Effector memory CD4-positive, alpha-beta T cell (primary cell): ENCODE measurements at places on chromosomes 1 and 21.

DNA sequence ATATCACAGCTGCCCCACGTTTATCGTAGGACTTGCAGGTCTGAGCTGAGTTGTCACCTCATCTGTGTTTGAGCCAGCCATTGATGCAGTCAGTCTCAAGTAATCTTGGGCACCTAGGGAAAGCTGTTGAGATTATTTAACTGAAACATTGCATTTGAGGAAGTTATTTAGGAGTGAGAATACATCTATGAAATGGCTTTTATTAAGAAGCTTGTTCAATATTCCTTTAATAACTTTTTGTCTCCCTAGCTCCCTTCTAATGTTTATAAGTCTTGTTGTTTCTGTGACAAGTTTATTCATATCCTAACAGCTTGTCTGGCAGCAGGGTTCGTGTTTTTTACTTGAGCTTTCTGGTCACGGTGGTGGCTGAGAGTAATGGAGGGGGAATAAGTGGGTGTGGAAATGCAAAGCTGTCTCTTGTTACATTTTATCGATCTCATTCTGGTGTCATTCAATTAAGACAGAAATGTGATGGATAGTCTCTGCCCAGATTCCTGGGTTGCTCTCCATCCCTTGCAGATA is 555.9 kb downstream of the USP25 start:
- no peak for DNase-seq

GRCh38 chr1:40825996-40826395 is 36.2 kb downstream of the CITED4 start:
- DNase-seq, result no peak

GRCh38 chr1:78703806-78704205 is 54.2 kb downstream of the IFI44 start:
- DNase-seq, result no peak

GRCh38 chr1:51877434-51878307 is 856 bp downstream of the NRDC start:
- no peak for DNase-seq

GRCh38 chr1:244836135-244836521 is 670 bp downstream of the COX20 start:
- no peak for DNase-seq

DNA sequence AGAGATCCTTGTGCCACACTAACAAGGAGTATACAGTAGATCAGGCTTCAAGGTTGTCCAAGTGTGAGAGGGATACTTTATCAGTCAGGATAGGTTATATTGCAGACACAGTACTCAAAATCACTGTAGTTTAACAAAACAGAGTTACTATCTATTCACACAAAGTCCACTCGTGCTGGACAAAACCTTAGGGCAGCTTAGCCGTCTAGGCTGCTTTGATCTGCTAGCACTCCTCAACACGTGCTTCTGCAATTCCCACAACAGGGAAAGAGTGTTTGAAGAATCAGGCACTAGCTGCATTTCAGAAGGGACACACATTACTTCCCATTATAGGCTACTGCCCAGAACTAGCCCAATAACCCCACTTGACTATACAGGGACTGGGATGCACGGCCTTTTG is 39.5 kb downstream of the MEF2D start:
- no peak for DNase-seq

DNA sequence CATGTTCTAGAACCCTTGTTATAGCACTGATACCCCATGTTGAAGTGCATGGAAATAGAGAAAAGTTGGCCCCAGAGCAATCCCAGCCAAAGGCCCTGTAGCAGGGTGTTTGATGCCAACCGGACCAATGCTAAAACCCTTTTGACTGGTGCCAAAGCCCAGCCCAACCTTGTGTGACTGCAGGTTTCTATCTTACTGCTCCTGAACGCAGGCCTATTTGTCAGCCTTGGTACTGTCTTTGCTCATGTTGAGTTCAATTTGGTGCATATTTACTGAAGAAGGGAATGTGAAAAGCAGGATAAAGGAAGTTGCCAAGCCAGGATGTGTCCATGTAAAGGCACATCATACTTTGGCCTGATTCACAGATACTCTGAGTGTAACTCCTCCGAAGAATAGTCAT is 51.7 kb upstream of the NFASC start:
- DNase-seq, result no peak
